Muscle of leg (tissue), 16 donors: ENCODE measurements at places on chromosomes 4 and X. TPM values are rescaled to one million over a fixed set of nuclear protein-coding genes. Genes with fewer than 3 reads are reported as not detected.

GCNA gene
- 2.9 TPM for total RNA-seq

XAGE1B gene
- total RNA-seq = 0.44 TPM

MAMLD1 gene
- 4.4 TPM for total RNA-seq

RELL1 gene
- total RNA-seq = 44.7 TPM

SLC34A2 gene
- total RNA-seq = 0.04 TPM

STBD1 gene
- 30.9 TPM for total RNA-seq

GRCh38 chr4:26288355-26288909 is 32.4 kb upstream of the RBPJ start:
- peak; percentile 60 for DNase-seq

DNA sequence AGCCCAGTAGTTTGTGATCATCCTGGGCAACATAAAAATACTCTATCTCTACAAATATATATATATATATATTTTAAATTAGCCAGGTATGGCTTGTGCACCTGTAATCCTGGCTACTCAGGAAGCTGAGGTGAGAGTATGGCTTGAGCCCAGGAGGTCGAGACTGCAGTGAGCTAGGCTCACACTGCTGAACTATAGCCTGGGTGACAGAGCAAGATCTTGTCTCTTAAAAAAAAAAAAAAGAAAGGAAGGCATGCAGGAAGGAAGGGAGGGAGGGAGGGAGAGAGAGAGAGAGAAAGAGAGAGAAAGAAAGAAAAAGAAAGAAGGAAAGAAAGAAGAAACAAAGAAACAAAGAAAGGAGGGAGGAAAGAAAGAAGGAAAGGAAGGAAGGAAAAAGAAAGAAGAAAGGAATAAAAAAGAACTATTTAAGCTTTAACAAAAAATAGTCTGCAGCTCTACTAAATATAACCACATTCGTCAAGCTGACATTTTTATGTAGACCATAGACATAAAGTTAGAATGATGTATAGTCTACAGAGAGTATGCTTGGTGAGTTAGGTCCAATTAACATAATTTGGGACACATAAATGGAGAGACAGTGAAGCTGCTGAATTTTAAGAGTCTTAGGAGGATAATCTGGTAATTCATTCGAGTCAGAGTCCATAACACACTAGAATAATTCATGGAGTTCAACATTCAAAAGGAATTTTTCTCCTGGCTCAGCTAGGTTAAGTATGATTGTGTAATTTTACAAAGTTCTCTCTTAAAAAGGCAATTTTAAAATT is 111.9 kb downstream of the GLRA3 start:
- DNase-seq = peak; percentile 81

- no peak for DNase-seq
Measured at GRCh38 chrX:70313503-70313902, 23.6 kb downstream of the KIF4A start.

DNA sequence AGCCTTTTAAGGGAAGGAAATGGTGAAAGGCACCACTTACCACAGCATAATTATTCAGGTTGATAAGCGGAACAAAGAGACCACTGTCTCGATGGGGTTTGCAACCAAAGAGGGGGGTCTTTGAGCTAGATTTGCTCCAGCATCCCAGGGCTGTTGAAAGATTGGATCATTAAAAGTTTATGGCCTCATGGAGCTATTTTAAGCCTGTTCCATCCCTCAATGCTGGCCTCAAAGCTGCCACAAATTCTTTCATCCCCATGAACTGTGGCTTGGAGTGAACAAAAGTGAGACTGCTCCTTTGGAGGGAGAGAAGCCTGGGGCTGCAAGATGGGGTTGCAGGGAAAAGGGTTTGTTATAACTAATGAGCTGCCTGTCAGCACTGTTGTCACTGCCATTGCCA is 209.8 kb downstream of the RTL9 start:
- DNase-seq = no peak

DNA sequence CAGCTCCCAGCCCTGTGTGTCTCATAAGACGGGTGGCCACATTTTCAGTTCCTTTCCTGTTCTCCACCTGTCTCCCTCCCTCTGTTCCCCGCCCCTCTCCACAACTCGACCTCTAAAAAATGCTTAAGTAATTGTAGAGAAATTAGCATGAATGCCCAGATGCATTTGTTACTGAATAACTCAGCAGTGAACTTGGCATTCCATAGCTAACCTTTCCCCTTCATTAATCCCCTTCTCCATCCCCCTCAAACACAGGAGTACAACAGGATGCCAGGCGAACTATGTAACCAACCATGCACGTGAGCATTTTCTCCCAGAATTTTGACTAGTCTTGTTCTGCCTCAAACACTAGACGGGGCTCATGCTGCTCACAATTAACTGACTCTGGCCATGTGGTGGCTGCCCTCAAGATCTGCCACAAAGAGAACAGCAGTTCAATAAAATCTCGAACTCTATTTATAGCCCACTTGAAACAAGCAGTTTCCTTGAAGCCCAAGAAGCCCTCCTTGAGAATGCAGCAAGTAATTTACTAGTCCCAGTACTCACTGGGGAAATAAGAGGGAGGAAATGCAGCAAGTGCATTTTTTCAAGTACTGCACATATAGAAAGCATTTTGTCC is 351.2 kb downstream of the ARHGAP24 start:
- peak; percentile 78 for DNase-seq

DNA sequence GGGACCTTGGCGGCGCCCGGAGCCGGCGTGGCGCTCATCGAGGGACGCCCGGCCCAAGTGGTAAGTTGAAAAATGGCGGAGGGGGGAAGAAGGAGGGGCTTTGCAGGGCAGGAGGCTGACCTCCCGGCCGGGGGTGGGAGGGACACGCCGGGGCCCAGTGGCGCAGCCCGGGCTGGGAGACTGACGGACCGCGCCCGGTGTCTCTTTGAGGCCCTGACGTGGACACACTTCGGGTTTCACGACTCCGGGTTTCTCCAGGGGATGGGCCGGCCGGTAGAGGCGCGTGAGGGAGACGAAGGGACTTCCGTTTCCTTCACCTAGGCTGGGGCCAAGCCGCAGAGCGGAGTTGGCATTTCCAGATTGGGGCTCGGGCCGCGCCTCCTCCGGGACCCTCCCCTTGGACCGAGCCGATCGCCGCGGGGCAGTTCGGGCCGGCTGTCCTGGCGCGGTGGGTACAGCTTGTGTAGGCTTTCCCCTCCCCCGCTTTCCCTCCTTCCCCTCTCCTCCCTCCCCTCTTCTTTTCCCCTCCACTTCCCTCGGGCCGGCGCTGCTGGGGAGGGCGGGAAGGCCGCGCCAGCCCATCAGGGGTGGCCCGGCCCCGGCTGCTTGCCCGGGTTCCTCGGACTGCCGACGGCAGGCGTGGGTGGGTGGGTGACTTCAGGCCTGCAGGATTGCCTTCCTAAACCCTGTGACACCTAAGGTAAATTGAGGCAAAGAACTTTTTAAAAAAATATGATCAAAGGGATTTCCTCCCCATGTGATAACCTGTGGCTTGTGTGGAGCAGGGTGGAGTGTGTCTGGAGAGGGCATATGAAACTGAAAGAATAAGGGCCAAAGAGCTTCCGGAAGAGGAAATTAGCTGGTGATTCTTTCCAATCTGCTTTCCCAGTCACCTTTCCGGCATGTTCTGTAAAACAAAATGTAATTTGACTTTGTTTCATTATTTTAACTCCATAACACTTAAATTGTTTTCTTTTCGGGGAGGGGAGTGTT is at the start of gene XIAP:
XIAP (plus strand) TSS at position 208 of the 993 bp plus-strand sequence. CDS start 25,610 bp downstream, outside the sequence.
- DNase-seq = peak; percentile 93

DNA sequence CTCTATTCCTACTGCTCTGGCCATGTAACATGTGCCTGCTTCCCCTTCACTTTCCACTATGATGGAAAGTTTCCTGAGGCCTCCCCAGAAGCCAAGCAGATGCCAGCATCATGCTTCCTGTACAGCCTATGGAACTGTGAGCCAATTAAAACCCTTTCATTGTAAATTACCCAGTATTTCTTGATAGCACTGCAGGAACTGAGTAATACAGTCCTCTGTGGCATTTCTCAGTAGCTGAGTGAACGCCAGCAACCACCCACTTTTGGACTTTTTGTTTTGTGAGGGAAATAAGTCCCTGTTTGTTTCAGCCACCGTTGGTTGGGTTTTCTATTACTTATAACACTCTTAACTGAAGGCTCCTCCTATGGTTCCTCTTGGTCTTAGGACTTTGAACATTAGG is 104.1 kb downstream of the C4orf51 start:
- DNase-seq = no peak

- no peak for DNase-seq
Measured at GRCh38 chr4:54096295-54096962, 3.5 kb upstream of the GSX2 start.

GRCh38 chr4:76590798-76591281 is 155.8 kb downstream of the SHROOM3 start:
- DNase-seq = peak; percentile 75

DNA sequence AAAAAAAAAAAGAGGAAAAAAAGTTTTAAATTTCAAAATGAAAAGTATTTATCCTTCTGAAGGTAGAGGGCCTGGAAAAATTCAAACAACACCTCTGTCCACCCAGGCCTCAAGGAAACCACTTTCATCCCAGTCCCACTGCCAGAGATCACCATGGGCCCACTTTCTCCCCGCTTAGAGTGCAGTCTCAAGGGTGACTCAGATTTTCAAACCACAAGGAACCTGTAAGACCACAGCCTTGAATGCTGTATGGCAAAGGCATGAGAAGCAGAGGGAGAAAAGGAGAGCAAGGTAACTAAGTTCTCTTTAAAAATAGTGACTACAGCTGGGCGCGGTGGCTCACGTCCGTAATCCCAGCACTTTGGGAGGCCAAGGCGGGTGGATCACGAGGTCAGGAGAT is 87.9 kb upstream of the PACRGL start:
- no peak for DNase-seq

- no peak for DNase-seq
Measured at GRCh38 chr4:105369988-105370387, 103.9 kb downstream of the PPA2 start.

- peak; percentile 5 for DNase-seq
Measured at GRCh38 chrX:120664081-120664480, 34.2 kb upstream of the C1GALT1C1 start.

GRCh38 chrX:154010330-154011087 is 9.2 kb downstream of the IRAK1 start:
- no peak for DNase-seq

- DNase-seq = no peak
Measured at GRCh38 chr4:177680308-177680707, 238.1 kb upstream of the AGA start.
